CD4-positive, CD25-positive, alpha-beta regulatory T cell (primary cell): ENCODE measurements at places on chromosomes 6 and 20.

DNA sequence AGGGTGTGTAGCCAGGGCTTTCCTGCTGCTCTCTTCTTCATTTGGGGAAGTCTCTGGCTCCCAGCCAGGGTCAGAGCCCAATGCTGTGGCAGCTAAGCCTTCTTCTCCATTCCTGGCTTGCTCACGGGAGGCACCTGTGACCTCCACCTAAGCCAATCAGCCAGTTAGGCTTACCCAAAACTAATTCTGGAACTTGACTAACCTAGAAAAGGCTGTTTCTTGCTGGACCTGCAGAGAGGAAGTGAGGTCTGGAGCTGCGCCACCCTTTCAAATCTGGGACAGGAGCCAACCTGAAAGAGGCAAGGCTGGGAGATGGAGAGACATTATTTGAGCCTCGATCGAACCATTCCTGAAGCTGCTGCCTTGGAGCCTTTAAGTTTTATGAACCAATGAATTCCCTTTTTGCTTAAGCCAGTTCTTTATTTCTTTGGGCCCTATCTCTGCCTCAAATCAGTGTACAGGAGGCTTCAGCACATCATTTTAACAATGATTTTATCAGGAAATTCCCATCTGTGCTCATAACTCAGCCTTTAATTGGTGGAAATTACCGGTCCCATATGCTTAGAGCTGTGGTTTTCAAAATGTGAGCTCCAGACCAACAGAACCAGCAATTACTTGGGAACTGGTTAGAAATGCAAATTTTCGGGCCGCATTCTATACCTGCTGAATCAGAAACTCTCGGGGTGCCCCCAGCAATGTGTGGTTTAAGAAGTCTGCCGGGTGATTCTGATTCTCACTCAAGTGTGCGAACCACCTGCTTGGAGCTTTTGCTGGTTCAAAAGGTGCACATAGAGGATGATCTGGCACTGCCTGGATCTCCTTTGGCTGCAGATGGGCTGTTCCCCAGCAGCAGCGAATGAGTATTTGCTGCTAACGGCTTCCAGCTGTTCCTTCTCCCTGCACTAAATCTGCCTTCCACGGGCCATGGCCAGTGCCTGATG, 97.4 kb upstream of the RNF24 start:
- no peak for DNase-seq

- DNase-seq, result no peak
Measured at GRCh38 chr6:167300902-167301777, 10.0 kb downstream of the UNC93A start.

GRCh38 chr6:130282234-130282995, 59.7 kb upstream of the SAMD3 start:
- peak; percentile 60 for DNase-seq

- DNase-seq, result no peak
Measured at GRCh38 chr6:54802775-54803634, 43.6 kb upstream of the FAM83B start.

DNA sequence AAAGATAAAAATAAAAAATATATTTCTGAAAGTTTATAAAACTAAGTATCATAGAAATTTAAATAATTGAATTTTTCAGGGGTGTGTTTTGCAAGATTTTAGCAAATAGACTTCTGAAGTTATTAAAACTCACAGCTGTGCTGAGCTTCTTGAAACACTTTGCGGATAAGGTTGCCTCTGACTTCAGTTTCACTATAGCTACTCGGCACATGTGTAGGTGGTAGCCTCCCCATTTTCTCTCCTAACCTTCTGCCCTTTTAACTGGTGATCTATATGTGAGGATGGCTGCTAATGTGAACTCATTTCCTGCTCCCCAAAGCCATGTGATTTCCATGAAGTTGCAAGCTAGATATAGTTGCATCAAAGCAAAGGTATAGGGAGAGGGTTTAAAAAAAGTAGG, 129.3 kb upstream of the STMND1 start:
- DNase-seq, result no peak

DNA sequence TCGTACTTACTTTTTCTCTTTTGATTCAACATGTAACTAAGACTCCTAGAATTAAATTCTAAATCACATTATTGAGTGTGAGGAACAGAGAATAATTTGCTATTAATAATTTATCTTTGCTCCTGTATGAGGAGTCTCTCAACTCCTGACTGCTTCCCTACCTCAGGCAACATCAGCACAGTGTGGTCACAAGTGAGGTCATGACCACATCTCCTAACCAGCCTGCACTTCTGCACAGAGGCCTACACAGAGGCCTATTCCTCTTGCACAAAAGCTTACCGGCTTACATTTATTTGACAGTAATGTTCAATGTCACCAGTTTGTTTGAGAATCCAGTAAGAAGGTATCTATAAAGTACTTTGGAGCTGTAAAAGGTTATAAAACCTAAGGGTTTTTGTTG, 637.4 kb upstream of the MARCKS start:
- no peak for DNase-seq

DNA sequence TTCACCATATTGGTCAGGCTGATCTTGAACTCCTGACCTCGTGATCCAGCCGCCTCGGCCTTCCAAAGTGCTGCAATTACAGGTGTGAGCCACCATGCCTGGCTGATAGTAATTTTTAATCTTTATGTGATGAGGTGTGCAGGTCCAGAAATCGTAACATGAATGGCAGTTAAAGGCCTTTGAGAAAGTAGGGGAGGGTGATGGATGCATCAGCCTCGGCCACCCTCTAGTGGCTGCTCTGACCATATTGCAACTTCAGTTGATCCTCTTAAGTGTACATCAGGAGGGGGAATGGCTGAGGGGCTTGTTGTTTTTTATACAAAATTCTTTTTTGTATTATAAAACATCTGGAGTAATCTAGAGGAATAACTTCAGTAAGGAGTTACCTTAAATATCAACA, 193.0 kb downstream of the ZFAND3 start:
- DNase-seq, result peak; percentile 49

DNA sequence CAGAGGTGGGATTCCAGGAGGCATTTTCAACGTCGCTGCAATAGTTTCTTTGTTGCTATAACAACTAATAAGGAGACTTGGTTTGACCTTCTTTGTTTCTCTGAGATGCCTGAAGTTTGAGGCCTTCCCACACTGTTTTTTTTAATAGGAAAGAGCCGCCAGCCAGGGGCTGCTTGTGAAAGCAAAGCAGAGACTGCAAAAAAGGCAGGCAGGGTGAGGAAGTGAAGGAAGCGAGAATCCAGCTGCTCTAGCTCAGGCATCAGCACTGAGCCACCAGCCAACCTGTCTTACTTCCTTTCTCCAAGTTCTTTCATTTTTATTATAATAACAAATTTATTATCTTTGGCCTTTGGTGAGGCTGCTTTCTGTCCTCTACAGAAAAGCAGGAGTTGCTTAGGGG, 179.1 kb downstream of the DOK5 start:
- DNase-seq, result no peak

GRCh38 chr6:122081921-122082320, 317.5 kb upstream of the HSF2 start:
- no peak for DNase-seq

- DNase-seq, result no peak
Measured at GRCh38 chr6:146153040-146153758, 124.3 kb downstream of the GRM1 start.

DNA sequence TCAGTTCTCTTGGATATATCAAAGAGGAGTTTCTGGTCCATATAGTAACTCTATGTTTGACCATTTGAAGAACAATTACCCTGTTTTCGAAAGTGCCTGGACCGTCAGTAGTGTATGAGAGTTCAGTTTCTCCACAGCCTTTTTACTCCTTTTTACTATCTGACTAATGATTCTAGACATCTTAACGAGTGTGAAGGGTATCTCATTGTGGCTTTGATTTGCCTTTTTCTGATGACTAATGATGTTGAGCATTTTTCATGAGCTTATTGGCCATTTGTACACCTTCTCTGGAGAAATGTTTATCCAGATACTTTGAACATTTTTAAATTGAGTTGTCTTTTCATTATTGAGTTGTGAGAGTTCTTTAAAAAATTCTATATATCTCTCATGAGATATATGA, 114.9 kb upstream of the ATXN1 start:
- DNase-seq, result no peak

- no peak for DNase-seq
Measured at GRCh38 chr20:57851796-57852195, 142.0 kb upstream of the PMEPA1 start.

GRCh38 chr20:45061244-45061643, 39.7 kb downstream of the KCNS1 start:
- no peak for DNase-seq

DNA sequence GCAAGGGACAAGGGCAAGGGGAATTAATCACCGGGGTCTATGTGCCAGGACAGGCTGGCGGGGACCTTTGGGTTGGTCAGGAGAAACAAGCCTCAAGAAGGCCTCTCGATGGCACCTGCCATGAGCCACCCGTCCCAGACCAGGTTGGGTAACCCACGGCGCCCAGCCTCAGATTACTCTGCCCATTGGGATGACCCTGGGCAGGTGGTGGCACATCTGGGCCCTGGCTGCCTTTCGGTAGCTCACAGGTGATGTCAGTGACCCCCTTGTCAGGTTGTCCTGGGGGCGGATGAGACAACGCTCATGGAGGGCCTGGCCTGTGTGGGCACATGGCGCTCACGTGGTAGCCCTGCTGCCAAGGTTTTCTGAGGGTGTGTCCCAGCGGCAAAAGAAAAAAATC, 152.2 kb downstream of the SYCP2 start:
- DNase-seq, result no peak

GRCh38 chr6:47380251-47380650, 70.5 kb upstream of the TNFRSF21 start:
- no peak for DNase-seq

DNA sequence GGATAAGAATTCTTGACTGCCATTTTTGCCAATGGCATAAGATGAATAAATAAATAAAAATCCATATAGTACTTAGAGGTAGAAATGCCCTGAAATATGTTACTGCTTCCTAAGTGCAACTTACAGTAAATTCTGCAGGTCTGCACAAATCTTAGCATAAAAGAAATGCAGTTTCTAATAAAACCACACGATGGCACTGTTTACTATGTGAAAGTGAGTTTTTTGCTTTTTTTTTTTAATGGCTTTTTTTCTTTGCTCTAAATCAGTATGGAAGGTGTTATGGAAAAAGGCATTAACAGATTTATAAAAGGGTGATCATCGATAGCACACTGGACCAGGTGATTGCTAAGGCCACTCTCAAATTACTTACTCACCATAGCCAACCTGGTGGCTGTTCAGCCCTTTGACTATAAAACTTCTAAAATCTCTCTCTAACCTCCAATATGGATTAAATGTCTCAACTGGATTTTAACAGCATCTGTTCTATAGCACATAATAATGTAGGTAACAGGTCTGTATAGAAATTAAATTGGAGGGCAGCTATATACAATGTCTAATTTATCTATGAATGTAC, 45.8 kb downstream of the AHI1 start:
- DNase-seq, result peak; percentile 46

GRCh38 chr6:161548713-161549296, 274.9 kb upstream of the AGPAT4 start:
- no peak for DNase-seq

- no peak for DNase-seq
Measured at GRCh38 chr6:135250751-135251497, 69.8 kb downstream of the MYB start.
